ENCODE measurements at places on chromosomes 1 and 21. TPM values are rescaled to one million over a fixed set of nuclear protein-coding genes. Genes with fewer than 3 reads are reported as not detected.

- DNase-seq = no peak
Observed at GRCh38 chr1:33441088-33441745, 10.3 kb upstream of the PHC2 start.

DNA sequence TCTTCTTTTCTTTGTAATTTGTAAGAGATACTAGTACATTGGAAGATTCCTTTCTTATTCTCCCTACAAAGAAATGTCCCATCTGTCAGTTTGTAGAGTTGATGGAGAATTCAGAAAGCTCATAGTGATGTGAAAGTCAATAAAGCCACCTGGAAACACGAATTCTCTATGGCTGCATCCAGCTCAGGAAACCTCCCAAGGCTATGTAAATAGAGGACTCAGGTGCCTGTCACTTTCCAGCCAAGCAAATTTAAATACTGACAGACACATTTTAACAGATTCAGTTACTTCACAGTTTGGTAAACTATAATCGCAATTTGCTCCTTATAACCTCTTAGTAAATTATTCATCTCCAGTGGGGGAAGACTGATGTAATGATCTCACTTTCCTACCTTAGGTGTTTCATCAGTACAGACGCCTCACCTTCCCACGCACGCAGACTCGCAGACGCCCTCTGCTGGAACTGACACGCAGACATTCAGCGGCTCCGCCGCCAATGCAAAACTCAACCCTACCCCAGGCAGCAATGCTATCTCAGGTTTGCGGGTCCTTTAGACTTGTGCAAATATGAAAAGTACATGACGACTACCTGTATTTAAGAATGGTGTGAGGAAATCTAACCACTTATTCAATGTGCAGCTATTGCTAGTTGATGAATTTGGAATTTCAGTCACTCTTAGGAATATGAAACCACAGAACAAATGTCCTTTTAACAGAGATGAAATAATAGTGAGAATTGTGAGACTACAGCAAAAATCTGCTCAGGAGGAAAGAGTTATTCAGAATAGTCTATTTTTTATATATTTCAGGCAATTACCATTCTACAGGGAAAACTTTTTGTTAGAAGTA lies 60.6 kb downstream of the PTPRC start:
- peak; percentile 25 for DNase-seq

GRCh38 chr1:101392552-101392951 lies 155.7 kb downstream of the S1PR1 start:
- no peak for DNase-seq

Gene DYNLT5
- 2.5 TPM for polyA plus RNA-seq

DNA sequence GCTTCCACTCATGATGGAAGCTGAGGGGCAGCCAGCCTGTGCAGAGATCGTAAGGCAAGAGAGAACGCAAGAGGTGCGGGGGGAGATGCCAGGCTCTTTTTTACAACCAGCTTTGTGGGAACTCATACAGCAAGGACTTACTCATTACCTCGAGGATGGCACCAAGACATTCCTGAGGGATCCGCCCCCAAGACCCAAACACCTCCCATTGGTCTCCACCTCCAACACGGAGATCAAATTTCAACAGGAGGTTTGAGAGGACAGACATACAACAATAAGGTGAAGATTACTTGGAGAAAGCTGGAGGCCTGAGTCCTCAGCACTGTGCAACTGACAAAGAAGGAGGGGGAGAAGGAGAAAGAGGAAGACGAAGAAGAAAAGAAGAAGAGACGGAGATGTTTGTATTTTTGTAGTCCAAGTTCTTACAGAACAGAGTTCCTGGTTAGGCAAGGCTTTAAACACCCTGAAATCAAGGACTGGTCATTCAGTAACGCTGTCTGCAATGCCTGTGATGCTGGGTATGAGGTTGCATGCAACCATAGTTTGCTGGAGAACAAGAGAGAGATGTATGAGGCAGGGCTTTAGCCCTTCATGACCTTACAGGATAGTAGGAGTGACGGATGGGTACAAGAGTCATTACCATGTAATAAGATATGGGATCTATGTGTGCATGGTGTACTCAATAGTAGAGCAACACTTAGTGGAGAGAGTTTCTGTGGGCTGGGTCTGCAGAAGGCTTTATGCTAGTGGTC lies 19.7 kb upstream of the GALNT2 start:
- no peak for DNase-seq

DNA sequence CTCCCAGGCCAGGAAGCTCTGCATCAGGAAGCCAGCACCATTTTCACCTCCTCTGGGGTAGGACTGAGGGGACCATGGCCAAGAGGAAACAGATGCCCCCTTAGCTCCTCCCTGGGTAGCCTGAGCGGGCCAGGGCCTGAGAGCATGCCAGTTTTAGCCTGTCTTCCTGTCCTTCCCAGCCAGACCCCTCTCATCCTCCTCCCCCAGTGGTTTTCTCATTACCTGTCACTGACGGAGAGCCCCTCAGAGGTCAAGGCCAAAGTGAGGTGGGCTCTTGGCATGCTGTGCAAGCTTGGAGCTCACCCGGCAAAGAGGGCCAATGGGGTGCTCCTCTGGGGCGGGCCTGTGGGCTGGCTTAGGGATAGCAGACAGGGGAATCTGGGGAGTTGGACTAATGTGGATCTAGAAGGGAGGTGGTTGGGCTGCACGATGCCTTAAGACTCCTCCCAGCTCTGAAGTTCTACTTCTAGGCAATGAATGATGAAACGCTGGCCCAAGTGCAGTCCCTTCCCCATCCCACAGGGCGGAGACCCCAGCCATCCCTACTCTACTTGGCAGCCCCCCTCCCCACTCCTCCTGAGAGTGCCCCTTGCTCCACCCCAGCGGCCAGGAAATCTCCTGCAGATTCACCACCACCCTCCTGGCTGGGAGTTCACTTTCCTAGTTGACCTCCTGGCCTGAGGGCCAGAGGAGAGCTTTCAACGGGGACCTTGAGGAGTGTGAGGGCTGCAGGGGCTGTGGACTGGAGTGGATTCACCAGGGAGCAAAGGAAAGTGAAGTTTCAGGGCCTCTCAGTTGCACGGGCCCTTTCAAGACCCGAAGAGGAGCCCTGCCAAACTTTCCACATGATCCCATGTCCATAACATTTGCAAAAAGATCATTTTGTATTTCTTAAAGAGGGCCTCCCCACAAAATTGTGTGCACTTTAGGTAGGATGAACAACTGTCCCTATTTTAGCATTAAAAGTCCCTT lies 9.4 kb upstream of the LMNA start:
- DNase-seq = no peak

Gene GPX7
- 137 TPM for polyA plus RNA-seq

GRCh38 chr1:238265866-238266265 lies 375.1 kb upstream of the ZP4 start:
- no peak for DNase-seq

Gene PRAMEF26
- not detected for polyA plus RNA-seq

DNA sequence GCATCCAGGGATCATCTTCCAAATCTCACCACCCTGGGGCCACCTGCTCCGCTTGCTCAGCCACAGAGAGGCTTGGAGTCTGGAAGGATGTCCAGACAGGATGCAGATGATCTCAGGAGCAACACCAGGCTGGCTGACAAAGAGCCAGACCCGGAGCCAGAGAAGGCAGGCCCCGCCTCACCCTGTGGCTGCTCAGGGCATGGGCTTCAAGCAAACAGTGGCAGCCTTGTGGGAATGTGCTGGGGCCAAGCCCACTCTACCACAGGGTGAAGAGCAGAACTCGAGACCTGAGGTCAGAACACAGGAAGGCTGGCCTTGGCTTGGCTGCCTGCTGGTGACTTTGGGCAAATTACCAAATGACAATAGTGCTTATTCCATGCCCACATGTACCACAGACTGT lies 45.5 kb downstream of the MRPL37 start:
- DNase-seq = no peak

- DNase-seq = no peak
Observed at GRCh38 chr1:20733360-20733975, 965 bp upstream of the SH2D5 start.

Gene MYBPHL
- 0.56 TPM for polyA plus RNA-seq

Gene AKNAD1
- polyA plus RNA-seq = 1.3 TPM

Gene C4BPB
- polyA plus RNA-seq = 0.55 TPM

Gene KRTAP19-1
- polyA plus RNA-seq = not detected

DNA sequence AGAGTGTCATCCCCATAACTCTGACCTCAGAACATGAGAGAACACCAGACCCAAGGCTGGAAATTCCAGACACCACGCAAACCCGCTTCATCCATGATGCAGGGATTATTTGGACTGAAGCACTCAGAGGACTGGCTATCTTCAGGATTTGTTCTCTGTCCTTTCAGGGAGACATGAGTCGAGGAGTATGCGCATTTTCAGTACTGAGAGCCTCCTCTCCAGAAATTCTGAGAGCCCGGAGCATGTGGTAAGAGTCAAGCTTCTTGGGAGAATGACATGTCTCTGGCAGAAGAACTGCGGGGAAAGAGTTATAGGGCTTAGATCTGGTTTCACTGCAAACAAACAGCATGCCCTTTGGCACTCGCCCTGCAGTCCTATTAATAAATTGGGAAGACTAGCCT lies 6.9 kb downstream of the LAX1 start:
- no peak for DNase-seq

GRCh38 chr1:236342403-236343245 lies 51.5 kb upstream of the EDARADD start:
- DNase-seq = no peak

Gene OLFML3
- polyA plus RNA-seq = 130 TPM

GRCh38 chr1:36625253-36625934 lies 142.7 kb upstream of the CSF3R start:
- DNase-seq = no peak

- no peak for DNase-seq
Observed at GRCh38 chr1:17018849-17019248, 7.1 kb upstream of the ATP13A2 start.

Gene TMEM52
- polyA plus RNA-seq = 28.9 TPM
